ENCODE measurements at places on chromosomes 7 and 10. TPM values are rescaled to one million over a fixed set of nuclear protein-coding genes. Genes with fewer than 3 reads are reported as not detected.
A peak's percentile ranks its signal among the peaks of the same experiment; 100 is the strongest.

DNA sequence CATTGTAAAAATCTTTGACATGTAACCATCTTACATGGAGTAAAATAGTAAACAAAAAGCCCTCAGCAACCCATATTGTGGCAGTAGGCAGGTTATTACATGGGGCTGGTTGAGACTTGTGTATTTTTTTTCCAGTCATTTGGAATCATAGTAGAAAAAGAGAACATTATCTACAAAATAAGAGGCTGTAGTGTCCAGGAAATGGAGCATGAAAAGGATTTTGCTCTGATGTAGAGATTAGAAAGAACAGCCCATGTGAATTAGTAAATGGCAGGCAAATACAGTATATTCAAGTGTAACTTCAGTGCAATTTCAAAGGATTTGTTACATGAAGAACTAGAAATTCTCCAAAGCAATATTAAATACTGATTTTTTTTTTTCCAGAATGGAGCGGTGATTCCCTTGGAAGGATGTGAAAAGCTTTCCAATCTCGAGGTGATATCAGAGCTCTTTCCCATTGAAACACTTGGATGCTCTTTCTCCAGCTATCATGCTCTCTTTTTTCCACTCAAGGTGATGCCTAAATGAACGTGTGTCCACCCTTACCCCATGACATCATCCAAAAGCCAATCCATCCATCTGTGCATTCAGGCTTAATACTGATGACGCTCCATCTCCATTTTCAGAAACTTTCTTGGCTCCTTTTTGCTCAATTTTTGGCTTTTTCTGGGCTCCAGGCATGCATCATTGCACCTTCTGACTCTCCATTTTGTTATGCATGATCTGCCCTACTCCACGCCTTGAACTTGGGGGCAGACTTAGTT is 1034.7 kb downstream of the TYW1 start:
- no peaks in the 10 kb centered on the region for H3K36me3 ChIP-seq
- no peak overlapping the region for H3K4me3 ChIP-seq
- no peaks in the 10 kb centered on the region for H3K4me1 ChIP-seq
- H3K27me3 ChIP-seq: no peaks in the 10 kb centered on the region
- H3K27ac ChIP-seq: no peak overlapping the region
- no peak for DNase-seq

- DNase-seq: no peak
- no peaks in the 10 kb centered on the region for H3K36me3 ChIP-seq
- H3K27ac ChIP-seq: no peak overlapping the region
- no peaks in the 10 kb centered on the region for H3K27me3 ChIP-seq
- H3K4me3 ChIP-seq: no peak overlapping the region
Measured at GRCh38 chr10:25758041-25758457, 176.0 kb upstream of the MYO3A start.

DNA sequence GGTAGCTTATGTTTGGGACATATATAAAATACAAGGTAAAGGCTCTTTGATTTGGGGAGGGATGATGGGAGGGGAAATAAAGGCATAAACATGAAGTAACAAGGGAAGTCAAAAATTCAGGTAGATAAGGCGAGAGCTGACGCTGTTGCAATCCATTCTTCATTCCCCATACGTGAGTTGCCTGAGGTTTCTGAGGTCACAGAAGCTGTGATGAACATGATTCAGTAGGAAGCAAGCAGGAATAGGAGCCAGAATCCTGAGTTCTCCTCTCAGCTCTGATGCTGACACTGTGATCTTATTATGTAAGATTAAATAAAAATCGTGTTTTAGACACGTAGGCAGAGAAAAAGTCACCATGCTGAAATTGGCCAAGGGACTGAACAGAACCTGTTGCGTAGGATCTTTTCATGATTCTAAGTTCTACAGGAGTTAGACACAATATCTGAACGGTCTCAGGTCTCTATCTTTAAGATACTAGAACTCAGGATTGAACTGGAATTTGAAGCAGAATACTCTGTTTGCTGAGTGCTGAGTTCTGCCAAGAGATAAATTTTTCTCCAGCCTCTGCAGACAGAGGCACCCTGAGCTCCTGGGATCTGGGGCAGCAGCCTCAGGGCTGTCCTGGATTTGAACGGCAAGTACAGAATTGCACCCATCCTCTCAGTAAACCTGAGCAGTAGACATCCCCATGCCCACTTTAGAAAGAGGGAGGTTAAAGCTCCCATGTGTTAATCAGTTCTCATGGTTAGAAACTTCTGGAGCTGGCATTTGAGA is 21.0 kb downstream of the KLF6 start:
- H3K36me3 ChIP-seq: no peaks in the 10 kb centered on the region
- no peak overlapping the region for H3K27ac ChIP-seq
- peaks cover 73% of the 10 kb centered on the region for H3K4me1 ChIP-seq
- DNase-seq: no peak
- no peaks in the 10 kb centered on the region for H3K27me3 ChIP-seq

GRCh38 chr10:104022026-104022425 is 55.1 kb downstream of the SLK start:
- no peaks in the 10 kb centered on the region for H3K27me3 ChIP-seq
- DNase-seq: no peak
- H3K4me1 ChIP-seq: no peaks in the 10 kb centered on the region
- H3K4me3 ChIP-seq: no peak overlapping the region
- H3K27ac ChIP-seq: no peak overlapping the region

GRCh38 chr7:144127714-144128334 is 4.8 kb downstream of the OR2A14 start:
- peak; percentile 89 for DNase-seq
- H3K27ac ChIP-seq: no peak overlapping the region
- no peaks in the 10 kb centered on the region for H3K36me3 ChIP-seq
- no peaks in the 10 kb centered on the region for H3K4me1 ChIP-seq

- peaks cover 2% of the 10 kb centered on the region for H3K27me3 ChIP-seq
- no peaks in the 10 kb centered on the region for H3K36me3 ChIP-seq
- H3K4me1 ChIP-seq: no peaks in the 10 kb centered on the region
- H3K27ac ChIP-seq: no peak overlapping the region
Measured at GRCh38 chr7:159042103-159042502, 102.6 kb downstream of the VIPR2 start.

DNA sequence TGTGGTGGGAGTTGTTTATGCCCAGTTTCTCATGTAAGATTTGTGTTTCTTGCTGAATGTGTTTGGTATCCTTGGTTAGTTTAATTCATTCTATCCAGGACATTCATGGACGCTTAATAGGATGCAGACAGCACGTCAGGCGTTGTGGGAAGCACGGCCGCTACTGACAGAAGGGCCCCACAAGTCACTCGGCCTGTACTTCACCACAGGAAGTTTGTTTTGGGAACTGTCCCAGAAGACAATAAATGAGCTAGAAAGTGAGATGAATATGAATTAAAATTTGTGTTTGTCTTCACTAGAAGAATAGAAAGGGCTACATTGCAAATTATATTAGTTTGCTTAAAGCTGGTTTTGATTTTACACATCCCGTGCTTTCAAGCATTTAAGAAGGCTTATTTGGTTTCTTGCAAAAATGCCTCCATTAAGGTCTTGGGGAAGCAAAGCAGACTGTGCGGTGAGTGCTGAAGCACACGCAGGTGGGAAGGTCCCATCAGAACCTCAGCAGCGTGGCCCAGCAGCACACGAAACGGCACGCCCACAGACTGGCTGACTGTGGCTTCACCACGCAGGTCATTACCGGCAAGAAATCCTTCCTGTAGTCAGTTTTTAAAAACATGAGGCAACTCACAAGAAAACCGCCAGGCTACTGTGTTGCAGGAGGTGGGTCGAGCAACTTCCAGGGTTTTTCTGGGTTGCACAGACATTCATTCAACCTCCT is 74.1 kb downstream of the VIPR2 start:
- no peak overlapping the region for H3K27ac ChIP-seq
- peak; percentile 10 for DNase-seq
- no peaks in the 10 kb centered on the region for H3K27me3 ChIP-seq
- H3K4me3 ChIP-seq: no peak overlapping the region
- peaks cover 19% of the 10 kb centered on the region for H3K4me1 ChIP-seq

DNA sequence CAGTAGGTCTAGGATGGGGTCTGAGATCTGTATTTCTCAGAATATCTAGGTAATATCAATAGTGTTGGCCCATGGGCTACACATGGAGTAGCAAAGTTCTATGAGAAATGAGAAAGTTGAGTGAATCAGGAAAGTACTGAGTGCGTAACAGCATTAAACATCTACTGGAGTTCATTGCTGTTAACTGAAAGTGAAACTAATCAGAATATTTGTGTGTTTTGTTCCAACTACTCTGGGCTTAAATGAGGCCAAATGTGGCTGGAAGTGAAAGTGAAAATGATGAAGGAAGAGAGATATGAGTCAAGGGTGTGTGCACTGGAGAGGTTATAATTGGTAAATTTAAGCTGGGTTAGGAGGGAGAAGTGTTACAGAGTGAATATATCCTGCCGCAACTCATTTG is 46.5 kb downstream of the TMEM106B start:
- peak overlapping the region; percentile 44 for H3K4me3 ChIP-seq
- no peaks in the 10 kb centered on the region for H3K27me3 ChIP-seq
- peak; percentile 94 for DNase-seq
- H3K27ac ChIP-seq: peak overlapping the region; percentile 37

- peaks cover 81% of the 10 kb centered on the region for H3K36me3 ChIP-seq
- peaks cover 19% of the 10 kb centered on the region for H3K4me1 ChIP-seq
- no peaks in the 10 kb centered on the region for H3K27me3 ChIP-seq
- no peak for DNase-seq
- no peak overlapping the region for H3K27ac ChIP-seq
Measured at GRCh38 chr10:1116051-1116450, 59.9 kb downstream of the WDR37 start.

DNA sequence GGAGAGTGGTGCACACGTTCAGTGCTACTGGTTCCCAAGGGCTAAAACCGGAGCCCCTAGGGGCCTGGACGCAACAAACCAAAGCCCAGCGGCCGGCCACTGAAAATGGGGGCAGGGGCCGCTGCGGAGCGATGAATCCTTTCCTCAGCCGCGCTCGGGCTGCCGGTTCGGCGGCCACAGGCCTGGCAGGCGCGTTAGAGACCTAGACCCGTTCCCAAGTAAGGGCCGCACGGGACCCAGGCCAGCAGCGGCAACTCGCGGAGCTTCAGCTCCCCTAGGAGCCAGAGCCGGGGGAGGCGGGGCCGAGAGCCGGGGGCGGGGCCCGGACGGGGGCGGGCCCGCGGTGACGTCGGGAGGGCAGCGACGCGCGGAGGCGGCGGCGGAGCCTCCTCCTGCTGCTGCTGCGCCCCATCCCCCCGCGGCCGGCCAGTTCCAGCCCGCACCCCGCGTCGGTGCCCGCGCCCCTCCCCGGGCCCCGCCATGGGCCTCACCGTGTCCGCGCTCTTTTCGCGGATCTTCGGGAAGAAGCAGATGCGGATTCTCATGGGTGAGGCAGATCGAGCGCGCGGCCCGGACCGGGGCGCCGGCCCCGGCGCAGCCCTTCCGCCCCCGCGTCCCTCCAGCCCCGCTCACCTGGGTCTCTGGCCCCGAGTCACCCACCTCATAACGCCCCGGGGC is at the start of gene ARF5:
Gene ARF5 (plus strand): TSS at position 393 of the 678 bp plus-strand sequence. CDS start 88 bp downstream, at position 481.
- peak within 1 kb of the TSS; percentile 76 for H3K27ac ChIP-seq
- H3K27me3 ChIP-seq: no peaks in the 10 kb centered on the region
- peaks cover 49% of the 10 kb centered on the region for H3K4me1 ChIP-seq
- DNase-seq: peak; percentile 84

DNA sequence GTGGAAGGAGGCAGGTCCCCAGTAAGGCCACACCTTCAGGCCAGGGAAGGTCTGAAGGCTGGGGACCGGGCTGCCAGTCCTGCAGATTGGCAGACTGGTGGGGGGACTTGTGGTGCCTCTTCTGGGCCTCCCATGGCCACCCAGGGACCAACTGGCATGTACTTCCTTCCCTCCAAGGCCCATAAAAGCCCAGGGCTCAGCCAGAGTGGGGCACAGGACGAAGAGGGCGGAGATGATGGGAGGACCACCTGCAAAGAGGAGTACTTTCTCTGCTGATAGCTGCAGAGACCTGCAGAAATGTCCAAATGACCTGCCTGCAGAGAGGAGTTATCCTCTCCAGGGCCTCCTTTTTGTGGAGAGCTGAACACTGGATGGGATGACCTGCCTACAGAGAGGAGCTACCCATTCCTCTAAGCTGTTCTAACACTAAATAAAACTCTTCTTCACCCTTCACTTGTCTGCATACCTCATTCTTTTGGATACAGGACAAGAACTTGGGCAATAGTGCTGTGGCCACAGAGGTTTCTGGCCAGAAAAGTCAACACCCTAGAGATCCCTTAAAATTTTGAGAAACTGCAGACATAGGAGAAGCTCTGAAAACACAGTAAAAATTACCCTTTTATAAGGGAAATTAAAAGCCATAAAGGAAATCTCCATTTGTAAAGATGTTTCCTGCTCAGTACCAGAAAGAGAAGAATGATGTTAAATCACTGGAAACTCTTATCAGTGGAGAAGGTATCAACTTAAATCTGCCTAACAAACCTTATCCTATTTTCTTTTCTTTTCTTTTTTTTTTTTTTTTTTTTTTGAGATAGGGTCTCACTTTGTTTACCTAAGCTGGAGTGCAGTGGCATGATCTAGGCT is 20.7 kb upstream of the PRF1 start:
- H3K36me3 ChIP-seq: no peaks in the 10 kb centered on the region
- no peak for DNase-seq
- H3K27me3 ChIP-seq: no peaks in the 10 kb centered on the region
- no peaks in the 10 kb centered on the region for H3K4me1 ChIP-seq
- no peak overlapping the region for H3K4me3 ChIP-seq
- no peak overlapping the region for H3K27ac ChIP-seq

DNA sequence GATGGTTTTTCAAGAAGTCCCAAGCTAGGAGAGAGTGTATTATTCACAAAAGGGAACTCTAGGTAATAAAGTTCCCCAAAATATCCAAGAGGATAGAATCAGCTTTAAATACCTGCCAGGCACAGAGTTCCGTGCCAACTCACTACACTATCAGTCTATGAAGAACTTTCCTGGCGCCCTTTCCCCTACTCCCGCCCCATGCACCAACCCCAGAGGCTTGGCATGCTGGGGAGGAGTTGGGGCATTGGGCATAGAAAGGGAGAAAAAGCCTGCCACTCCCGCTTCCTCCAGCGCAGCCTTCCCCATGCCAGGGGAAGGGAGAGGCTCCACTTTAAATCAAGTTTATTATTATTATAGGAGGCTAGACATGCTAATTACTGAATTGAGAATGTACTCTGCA is 54.9 kb downstream of the ZNF800 start:
- H3K27me3 ChIP-seq: no peaks in the 10 kb centered on the region
- H3K4me1 ChIP-seq: no peaks in the 10 kb centered on the region
- no peaks in the 10 kb centered on the region for H3K36me3 ChIP-seq
- no peak overlapping the region for H3K4me3 ChIP-seq
- H3K27ac ChIP-seq: no peak overlapping the region

GRCh38 chr10:25177093-25177753 is 2.4 kb downstream of the GPR158 start:
- no peak for DNase-seq
- H3K4me3 ChIP-seq: no peak overlapping the region
- peaks cover 39% of the 10 kb centered on the region for H3K27me3 ChIP-seq
- H3K27ac ChIP-seq: no peak overlapping the region
- no peaks in the 10 kb centered on the region for H3K36me3 ChIP-seq
- peaks cover 13% of the 10 kb centered on the region for H3K4me1 ChIP-seq

GRCh38 chr7:158252081-158252836 is 335.4 kb downstream of the PTPRN2 start:
- H3K27ac ChIP-seq: no peak overlapping the region
- no peak overlapping the region for H3K4me3 ChIP-seq
- no peaks in the 10 kb centered on the region for H3K4me1 ChIP-seq
- no peaks in the 10 kb centered on the region for H3K27me3 ChIP-seq

- H3K36me3 ChIP-seq: no peaks in the 10 kb centered on the region
- H3K4me1 ChIP-seq: peaks cover 75% of the 10 kb centered on the region
- no peak for DNase-seq
- peak overlapping the region; percentile 85 for H3K27ac ChIP-seq
- H3K27me3 ChIP-seq: no peaks in the 10 kb centered on the region
- peak overlapping the region; percentile 56 for H3K4me3 ChIP-seq
Measured at GRCh38 chr7:2510130-2510776, 9.3 kb upstream of the LFNG start.

Gene GUSB
- 49.7 TPM for total RNA-seq

Gene AS3MT
- 0.67 TPM for total RNA-seq

Gene CCDC136
- 4.5 TPM for total RNA-seq

Gene CHRM2
- total RNA-seq: not detected

Gene ABCC2
- total RNA-seq: 3.0 TPM

Measured in CD4-positive, alpha-beta T cell (primary cell).